T-helper 9 cell (primary cell): ENCODE measurements at places on chromosomes 2 and 18.

- no peak for DNase-seq
These were observed 1596.5 kb upstream of the LRRTM1 start for GRCh38 chr2:81901017-81901416.

GRCh38 chr2:64203858-64204632, 59.8 kb upstream of the PELI1 start:
- DNase-seq: peak; percentile 14

- no peak for DNase-seq
These were observed 110.0 kb upstream of the MAP3K20 start for GRCh38 chr2:172965433-172966212.

DNA sequence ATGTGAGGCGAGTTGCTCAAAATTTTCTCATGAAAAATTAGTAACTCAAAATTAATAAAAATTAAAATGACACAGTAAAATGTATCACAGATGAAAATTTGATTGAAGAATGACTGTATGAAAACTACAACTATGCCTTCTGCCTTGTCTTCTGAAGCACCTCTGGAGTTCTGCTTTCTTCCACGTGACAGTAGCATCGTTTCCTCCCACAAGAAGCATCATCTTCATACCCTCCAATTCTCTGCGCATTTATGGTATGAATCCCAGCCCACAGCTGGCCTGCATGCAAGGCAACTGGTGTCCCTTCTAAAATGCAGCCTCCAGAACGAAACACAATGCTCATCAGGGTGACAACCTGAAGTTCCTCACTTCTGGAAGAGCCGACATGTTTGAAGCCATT, 189.9 kb downstream of the MYO1B start:
- no peak for DNase-seq

DNA sequence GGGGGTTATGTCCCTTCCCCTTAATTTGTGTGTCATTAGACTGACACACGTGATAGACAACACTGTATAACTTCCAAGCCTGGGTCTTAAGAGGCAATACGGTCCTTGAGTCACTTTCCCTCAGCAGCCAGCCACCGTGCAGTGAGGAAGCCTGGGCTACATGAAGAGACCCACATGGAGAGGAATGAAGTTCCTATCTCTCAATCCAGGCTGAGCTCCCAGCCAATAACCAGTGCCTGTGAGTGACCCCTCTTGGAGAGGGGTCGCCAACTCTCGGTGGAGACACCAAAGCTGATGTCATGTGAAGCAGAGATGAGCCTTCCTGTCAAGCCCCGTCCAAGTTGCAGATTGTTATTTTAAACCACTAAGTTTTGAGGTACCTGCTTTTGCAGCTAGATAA, 5.7 kb upstream of the WDSUB1 start:
- DNase-seq: no peak

- no peak for DNase-seq
These were observed 117.1 kb upstream of the DTNA start for GRCh38 chr18:34592961-34593382.

DNA sequence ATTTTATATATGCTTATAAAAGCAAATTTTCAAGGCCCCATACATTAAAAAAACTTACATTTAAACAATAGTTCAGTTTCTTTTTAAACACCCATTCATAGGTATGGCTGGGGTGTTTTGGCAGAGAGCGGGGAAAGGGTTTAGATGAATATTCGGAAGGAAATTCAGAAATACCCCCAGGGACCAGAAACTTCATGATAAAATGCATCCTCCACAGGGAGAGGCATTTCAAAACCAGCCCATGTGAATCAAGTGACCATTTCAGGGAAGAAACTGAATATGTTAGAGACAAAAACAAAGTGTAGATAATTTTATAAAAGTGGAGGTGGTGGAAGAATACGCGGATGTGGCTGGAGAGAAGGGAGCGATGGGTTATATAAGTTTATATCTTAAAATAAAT, 327.1 kb downstream of the TGIF1 start:
- no peak for DNase-seq

GRCh38 chr2:174312581-174313234, 22.0 kb upstream of the SP9 start:
- DNase-seq: no peak

DNA sequence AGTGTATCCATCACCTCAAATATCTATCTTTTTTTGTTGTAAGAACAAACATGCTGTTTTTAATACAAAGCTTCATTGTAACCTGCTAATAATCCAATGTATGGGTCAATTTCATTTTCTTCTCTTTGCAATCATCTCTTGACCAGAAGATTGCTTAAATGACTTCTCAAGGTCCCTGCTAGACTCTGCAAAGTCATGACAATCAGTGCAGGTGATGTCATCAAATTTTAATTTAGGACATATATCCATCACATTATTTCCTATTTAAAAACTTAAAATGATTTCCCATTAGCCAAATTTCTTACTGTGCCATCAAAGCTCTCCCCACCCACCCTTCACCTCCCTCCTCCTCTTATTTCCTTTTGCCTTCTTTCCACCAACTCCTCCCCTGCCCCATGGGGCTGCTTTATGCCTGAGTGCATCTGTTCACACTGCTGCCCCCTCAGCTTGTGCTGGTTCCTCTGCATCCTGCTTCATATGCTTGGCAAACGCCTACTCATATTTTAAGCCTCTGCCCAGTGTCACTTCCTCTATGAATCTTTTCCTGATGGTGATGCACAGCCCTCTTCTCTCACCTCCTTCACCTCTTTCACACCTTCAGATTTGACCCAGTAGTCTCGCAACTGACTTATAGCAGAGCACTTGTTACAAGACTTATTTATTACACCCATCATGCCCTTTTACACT, 20.3 kb downstream of the PLEK start:
- DNase-seq: no peak

- no peak for DNase-seq
These were observed 104.1 kb downstream of the ALK start for GRCh38 chr2:29817299-29817698.

DNA sequence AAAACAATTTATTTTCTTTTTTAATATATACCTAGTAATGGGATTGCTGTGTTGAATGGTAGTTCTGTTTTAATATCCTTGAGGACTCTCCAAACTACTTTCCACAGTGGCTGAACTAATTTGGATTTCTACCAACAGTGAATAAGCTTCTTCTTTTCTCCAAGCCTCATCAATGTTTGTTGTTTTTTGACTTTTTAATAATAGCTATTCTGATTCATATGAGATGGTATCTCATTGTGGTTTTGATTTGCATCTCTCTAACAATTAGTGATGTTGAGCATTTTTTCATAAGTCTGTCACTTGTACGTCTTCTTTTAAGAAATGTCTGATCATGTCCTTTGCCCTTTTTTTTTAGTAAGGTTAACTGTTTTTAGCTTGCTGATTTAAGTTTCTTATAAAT, 863.3 kb downstream of the CNTNAP5 start:
- DNase-seq: no peak

DNA sequence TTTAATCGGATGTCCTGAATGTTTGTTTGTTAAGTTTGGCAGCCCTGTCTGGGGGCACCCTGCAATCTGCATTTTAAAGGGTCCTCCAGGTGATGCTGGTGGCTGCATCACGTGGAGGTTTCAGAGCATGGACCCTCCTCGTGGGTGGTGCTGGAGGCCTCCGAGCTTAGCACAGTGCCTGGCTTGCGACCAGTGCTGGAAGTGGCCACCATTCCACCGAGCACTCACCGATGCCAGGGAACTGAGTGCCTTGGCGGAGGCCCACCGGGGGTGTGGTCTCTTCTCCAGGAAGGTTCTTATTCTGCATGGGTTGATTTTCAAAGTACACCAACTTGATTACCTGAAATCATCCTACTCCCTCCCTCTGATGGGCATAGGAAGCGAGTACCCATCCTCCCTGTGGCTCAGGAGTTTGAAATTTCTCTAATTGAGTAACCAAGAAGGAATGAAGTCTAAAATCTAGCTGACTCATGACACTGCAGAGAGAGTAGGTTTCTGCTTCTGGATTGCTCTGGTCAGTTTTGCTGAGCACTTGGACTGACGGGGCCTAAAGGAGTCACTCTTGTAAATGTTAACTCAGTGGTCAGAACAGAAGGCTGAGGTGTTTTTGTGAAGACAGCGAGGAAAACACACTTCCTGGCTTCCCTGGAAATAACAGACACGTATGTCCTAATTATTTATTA, 58.1 kb upstream of the SLC66A3 start:
- DNase-seq: no peak

DNA sequence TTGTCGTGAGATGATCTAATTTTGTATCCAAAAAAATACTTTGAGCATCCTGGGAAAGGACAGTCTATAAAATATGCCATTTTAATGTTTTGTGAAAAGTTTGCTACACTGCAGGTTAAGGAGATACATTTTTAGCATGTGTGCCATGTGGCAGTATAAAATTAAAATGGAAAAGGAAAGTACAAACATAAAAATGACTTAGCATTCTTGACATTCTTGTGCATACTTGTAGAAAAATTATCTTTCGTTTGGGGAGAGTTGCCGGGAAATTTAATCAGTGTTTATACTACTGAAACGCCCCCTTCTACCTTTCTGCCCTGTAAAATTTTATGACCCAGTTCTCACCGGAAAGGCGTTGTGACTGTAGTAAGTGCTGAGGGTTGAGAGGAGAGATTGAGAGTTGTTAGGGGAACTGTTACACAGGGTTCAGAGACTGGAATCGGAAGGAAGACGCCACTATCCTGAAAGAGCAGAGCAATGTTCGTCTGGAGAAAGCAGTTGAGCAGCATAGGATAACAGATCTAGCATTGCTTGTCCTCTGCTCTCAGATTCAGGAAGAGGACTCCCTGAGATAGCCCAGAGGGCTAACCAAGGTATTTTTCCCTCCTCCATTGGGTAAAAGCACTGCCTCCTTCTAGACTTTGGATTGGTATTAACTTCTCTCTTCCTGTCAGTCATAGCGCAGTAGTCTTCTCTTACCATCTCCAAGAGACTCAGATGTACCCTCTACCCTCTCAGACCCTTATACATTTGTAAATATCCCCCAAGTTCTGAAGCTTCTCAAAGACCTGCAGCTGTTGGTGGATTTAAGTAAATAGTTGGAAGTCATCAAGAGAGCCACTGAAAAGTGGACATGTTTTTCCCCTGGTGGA, 2.7 kb downstream of the CDH20 start:
- DNase-seq: no peak

DNA sequence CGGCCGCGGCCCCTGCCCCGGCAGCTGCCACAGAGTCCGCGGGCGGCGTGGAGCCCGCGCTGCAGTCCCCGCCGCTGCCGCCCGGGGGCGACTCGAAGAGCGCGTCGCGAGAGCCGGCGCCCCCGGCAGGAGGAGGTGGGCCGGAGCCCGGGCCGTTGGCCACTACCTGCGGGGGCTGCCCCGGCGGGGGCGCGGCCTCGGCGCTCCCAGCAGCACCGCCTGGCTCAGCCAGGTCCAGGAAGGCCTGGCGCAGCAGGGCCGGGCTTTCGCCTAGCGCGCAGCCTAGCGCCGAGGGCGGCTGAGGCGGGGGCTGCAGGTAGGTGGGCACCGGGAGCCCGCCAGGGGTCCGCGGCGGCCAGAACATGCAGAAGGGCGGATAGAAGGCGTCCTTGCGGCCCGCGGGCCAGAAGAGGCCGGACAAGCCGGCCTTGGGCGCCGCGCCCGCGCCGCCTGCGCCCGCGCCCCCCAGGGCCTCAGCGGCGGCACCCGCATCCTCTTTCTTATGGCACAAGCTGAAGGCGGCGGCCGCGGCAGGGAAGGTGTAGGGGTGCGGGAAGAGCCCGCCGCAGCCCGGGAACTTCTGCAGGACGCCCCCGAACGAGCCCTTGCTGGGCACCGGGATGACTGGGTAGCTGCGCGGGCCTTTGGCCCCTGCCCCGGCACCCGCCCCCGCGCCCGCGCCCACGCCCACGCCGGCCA, 3.9 kb downstream of the SKOR2 start:
- DNase-seq: no peak

GRCh38 chr18:59093668-59094067, 46.0 kb upstream of the SEC11C start:
- DNase-seq: no peak

DNA sequence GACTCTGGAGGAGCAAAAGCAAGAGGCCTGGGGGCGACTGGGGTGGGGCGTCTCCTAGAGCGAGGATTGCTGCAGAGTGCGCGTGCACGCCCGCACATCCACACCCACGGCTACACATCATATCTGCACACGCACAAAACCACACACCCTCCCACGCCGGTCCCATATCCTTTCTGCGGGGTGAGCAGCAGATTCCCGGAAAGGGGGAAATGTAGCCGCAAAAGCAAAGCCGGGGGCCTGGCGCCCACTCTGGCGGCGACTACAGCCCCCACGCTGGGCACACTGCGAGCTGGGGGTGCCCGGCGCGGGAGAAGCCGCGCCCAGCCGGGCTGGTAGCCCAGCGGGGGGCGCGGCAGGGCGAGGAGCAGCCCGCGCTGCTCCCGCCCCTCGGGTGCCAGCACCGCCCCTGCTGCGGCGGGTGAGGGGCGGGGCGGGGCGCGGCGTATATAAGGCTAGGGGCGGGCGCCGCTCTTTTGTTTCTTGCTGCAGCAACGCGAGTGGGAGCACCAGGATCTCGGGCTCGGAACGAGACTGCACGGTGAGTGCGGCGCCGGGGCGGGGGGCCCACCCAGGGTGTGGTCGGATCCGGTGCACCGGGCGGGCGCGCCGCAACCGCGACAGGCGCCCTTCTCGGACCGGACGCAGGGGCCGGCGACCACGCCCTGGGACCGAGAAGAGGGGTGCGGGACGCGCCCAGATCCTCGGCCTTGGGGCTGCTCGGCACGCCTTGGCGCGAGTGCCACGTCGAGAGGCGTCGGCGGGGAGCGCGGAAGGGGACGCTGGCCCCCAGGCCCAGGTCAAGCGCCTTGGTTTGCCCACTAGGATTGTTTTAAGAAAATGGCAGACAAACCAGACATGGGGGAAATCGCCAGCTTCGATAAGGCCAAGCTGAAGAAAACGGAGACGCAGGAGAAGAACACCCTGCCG, at the start of gene TMSB10:
Gene TMSB10, plus strand, starts transcription at position 476 of the 927 bp plus-strand sequence.
- DNase-seq: peak; percentile 89

DNA sequence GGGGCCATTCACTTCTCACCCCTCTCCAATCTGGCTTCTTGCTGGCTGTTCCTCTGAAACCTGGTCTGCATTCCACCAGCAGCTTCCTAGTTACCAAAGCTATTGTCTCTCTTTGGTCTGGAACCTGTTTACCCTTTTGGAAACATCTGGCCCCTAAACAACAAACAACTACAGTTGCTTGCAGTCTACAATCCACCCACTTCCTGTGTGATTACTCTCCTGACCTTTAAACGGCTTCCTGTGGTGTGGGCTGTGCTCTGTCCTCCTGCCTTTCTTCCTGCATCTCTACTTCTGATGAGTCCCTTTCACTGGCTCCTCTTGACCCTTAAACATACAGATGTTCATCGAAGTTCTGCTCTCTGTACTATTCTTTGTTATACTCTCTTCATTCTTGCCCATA, 303.8 kb downstream of the TDRD15 start:
- DNase-seq: no peak

DNA sequence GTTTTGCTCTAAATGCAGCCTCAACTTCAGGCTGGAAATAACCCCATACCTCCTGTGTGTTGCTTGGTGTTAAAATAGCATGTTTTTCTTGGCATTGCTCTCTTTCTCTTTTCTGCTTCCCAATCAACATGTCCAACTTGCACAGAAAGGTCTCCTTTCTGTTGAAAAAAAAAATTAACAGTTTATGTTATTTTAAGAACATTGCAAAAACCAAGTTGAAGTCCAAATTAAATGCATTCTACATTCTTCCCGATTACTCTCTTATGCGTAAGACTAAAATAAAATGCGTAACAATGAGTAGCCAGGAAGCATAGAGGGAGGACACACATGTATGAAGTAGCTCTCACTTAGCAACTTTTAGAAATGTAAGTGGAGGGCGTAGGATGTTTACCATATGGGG, 1406.1 kb upstream of the NXPH2 start:
- DNase-seq: no peak

- no peak for DNase-seq
These were observed 80.0 kb upstream of the PXDN start for GRCh38 chr2:1824202-1824905.

- no peak for DNase-seq
These were observed 954.7 kb upstream of the FANCL start for GRCh38 chr2:59195851-59196250.
